ENCODE measurements at places on chromosomes 2 and 18.

GRCh38 chr2:105571445-105571987 lies 172.7 kb upstream of the FHL2 start:
- DNase-seq: peak; percentile 24

GRCh38 chr18:23683671-23684070 lies 5.6 kb upstream of the LAMA3 start:
- no peak for DNase-seq

DNA sequence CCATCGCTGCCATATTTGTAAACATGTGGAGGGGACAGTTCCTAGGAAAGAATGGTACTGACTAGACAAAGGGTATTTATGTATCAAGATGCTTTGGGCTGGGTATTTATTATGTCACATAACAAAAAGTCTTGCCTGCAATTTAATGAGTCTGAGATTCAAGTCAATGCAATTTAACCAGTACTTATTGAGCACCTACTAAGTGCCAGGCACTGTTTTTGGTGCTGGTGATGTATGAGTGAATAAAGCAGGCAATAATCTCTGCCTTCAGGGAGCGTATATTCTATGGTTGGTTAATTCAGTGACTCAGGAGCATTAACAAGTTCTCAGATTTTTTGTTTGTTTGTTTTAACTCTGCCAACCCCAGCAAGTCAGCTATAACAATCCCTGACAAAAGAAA lies 24.6 kb upstream of the ACVR1 start:
- DNase-seq: no peak

GRCh38 chr18:47404845-47405244 lies 153.4 kb upstream of the SKOR2 start:
- DNase-seq: no peak

DNA sequence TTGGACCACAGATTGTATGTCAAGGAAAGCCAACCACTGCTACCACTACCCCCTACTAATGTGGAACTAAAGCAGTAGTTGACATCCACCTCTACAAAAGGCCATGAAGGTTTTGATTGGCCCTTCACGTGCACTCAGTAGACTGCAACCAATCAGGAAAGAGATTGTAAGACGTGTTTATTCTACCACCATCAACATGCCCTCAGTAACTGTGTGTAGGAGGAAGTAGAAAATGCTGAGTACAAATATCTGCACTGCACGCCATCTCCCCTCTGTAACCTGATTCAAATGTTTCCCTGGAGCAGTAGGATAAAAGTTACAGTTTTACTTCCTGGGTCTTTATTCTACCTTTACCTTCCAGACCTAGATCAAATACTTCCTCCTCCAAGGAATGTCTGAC lies 2.9 kb upstream of the CASP10 start:
- DNase-seq: no peak

GRCh38 chr2:197613509-197613987 lies 61.8 kb downstream of the RFTN2 start:
- DNase-seq: no peak

DNA sequence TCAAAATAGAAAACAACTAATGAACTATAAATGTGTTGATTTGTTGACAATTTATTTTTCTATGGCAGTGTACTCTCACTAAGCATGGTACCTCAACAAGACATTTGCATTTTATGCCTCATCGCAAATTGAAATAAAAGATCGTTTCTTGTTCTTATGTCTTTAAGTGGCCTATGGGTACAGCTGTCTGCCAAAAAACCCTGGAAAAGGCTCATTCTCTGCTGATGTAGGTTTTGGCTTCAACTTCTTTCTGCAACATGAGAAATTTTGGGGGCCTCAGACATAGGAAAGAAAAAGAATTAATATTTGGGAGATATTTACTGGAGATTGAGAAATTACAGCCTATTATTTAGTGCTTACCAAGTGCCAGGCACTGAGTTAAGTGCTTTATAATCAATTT lies 205.1 kb upstream of the DPP10 start:
- DNase-seq: no peak

- no peak for DNase-seq
Measured at GRCh38 chr2:15901095-15901807, 39.1 kb upstream of the MYCN start.

DNA sequence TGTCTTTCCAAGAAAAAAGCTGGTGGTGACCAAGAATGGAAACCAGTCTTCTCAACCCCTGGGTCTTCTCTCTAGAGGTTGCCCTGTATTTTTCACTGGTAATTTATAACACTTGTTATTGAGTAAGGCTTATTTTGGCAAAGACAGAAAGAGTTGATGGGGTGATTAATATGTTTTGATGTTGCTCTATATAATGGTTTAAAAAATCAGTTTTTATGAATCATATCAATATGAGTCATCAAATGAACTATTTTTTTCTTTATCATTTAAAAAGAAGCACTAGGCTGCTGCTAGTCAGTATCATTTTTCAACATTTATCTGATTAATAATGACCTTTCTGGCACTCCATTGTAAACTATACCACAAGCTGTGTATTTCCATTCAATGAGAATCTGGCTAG lies 1142.2 kb downstream of the LRP1B start:
- no peak for DNase-seq

DNA sequence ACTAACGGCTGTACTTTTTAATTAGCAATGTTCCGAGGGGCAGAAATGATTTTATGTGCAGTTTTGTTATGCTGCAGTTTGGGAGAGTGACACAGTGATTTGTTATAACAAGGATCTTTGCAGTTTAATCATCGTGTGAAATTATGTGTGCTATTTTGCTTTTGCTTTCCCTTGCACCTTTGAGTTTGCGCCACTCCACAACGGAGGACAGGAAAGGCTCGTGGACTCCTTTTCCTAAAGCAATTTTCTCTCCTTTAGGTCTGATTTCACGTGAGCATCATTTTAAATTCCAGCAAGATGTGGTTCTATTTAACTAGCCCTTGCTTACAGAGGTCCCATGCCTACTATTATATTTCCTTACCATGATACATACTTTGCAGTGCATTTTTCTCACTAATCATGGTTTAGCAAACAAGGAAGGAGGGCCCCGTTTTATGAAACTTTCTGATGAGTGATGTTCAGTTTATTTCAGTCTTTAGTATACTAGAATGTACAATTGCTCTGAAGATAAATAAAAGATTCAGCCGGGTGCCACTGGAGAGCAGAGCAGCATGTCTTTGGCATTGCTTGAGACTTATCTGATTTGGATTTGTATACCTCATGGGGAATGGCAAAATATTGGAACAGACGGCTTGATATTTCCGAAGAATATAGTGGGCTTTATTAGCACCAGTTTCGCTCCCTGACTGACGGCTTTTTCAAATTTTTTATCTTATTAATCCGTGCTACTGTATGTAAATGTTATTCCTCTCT lies 528.2 kb upstream of the FANCL start:
- DNase-seq: no peak

DNA sequence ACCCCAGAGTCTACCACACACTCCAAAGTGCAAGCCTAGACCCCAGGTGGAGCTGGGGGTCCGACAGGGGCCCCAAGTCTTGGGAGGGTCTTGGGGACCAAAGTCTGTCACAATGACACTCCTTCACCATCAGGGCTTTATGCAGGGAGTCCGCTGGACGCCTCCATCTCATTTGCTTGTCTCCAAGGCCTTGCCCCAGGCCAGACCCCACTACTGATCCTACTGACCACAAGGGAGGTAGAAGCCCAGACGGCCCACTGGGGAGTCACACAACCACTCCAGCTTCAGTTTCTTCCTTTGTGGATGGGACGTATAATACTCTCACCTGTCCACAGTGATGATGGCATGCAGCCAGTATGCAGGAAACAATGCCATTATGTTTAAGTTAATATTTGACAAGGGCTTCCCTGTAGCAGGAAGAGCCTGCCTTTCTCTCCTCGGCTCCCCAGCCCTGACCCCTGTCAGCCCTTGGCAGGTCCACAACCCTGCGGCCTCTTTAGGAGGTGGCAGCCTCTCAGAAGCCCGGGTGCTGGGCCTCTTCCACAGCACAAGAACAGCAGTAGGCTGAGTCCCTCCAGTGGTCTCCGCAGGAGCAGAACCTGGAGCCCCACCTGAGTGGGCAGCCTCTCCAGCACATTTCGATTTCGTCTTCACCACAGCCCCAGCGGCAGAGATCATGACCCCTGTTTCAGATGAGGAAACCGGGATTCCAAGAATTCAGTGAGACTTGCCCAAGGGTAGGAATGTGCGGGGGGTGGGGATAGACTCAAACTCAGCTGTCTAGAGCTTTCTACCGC lies 6.5 kb downstream of the BIN1 start:
- no peak for DNase-seq

- no peak for DNase-seq
Measured at GRCh38 chr2:96870626-96871255, 861 bp upstream of the SEMA4C start.

DNA sequence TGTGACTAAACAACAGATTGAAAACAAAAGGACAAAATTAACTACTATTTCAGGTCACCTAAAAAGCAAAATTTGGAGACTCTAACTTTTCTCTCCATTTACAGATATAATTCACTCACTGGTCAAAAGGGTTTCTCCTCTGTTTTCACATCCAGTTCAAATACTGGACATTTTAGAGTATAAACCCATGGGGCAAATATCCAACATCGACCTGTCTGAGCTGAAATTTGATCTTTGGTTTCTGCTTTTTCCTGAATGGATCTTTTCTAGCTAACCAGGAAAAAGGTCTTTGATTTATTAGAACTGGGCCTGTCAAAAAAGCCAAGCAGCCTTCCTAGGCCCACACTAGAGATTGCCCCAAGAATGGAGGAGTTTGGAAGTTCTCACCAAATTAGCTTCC lies 69.3 kb upstream of the SATB2 start:
- DNase-seq: no peak

- no peak for DNase-seq
Measured at GRCh38 chr18:38170845-38171244, 605.2 kb upstream of the CELF4 start.

- peak; percentile 87 for DNase-seq
Measured at GRCh38 chr2:32496662-32497061, 131.2 kb upstream of the TTC27 start.

- no peak for DNase-seq
Measured at GRCh38 chr2:191247381-191248057, 2.3 kb downstream of the MYO1B start.

DNA sequence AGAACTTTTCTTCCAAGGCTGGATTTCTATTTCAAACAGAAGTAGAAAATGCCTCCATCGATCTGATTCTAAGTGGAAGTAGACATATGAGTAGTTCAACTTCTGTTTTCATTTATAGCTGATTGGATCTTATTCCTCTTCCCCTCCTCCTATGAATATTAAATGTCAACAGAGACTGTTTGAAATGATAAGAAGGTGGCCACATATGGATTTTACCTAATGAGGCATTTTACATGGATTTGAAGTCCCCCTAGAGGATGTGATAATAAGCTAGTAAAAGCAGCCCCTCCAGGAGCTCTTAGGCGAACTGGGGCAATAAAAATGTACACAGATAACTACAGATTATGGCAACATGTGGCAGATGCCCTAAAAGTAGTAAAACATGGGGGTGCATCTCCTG lies 71.0 kb downstream of the UPP2 start:
- DNase-seq: no peak

DNA sequence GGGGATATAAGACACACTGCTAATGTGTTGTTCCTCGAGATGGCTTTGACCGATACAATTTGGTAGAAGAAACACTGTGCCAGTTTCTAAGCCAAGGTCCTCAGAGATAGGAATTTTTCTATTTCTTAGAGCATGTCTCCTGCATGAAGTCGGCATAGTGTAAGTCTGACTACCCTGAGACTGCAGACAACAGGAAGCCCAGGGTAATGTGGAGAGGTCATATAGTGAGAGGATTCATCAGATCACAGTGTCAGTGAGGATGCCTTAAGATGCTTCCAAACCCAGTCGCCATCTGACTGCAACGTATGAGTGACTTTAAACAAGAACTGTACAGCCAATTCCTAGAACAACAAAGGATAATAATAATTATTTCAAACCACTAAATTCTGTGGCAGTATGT lies 818.3 kb upstream of the GYPC start:
- no peak for DNase-seq

DNA sequence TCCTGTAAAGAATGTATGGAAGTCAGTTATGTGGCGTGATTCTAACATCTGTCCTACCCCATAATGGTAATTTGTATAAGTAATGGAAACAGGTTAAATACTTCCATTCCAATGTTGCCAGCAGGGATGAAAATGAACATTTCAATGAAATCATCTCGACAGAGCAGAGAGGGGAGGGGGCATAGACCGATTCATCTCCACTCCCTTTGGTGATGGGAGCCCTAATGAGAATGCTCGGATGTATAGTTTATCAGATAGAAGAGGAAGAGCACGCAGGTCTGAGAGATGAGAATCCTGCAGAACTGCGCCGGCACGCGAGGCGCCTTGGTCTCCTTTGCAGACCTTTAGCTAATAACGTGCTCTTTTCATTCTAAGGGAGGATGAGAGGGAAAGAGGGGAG lies 61.4 kb downstream of the TSHZ1 start:
- DNase-seq: no peak

- no peak for DNase-seq
Measured at GRCh38 chr2:96594691-96595152, 43.4 kb downstream of the KANSL3 start.

- DNase-seq: no peak
Measured at GRCh38 chr2:179855673-179856072, 5.7 kb downstream of the ZNF385B start.

GRCh38 chr18:78422336-78422735 lies 557.3 kb upstream of the SALL3 start:
- no peak for DNase-seq

- DNase-seq: peak; percentile 28
Measured at GRCh38 chr18:11689669-11690565, 853 bp downstream of the GNAL start.

GRCh38 chr2:171330155-171330956 lies 103.4 kb downstream of the METTL8 start:
- no peak for DNase-seq

DNA sequence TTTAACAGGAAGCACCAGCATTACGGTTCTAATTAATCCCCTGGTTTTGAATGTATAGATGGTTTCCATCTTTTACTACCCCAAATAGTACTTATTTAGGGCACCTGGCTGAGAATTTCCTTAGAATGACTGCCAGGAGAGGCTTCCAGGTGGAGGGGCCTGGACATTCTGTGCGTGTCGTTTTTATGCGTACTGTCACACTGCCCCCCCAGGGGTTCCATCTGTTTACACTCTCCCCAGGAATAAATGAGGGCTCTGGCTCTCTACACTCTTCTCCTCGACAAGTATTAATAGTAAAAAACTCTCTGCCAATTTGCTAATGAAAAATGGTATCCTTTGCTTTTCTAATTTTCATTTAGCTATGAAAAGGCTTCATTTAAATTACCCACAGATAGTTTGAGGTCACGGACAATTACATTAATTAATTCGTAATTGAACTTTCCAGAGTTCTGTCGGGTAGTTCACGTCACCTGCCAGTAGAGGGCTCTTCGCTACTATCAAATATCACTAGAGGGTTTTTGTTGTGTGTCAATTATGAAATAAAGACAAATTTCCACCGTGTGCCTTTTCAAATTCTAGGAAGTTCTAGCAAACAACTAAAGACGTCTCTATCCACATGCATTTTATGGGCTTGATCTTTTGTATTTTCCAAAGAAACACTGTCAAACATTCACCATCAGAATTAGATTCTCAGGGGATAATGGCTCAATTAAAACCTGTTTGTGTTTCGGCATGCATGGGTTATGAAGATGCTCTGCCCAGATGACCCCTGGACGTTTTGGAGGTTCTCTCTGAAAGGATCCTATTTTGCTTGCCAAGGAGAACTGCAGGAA lies 88.8 kb upstream of the ASB18 start:
- DNase-seq: no peak

GRCh38 chr18:11780042-11780441 lies 71.2 kb upstream of the CHMP1B start:
- DNase-seq: no peak

GRCh38 chr18:21179590-21180220 lies 62.3 kb upstream of the GREB1L start:
- peak; percentile 81 for DNase-seq

- no peak for DNase-seq
Measured at GRCh38 chr2:206962966-206963365, 23.6 kb downstream of the CPO start.

Measured in HL-60 (cell line).